CD4-positive, alpha-beta T cell treated with Interleukin-2 at 100 ng/mL for 4 hours (primary cell): ENCODE measurements at places on chromosomes 6 and 20.

GRCh38 chr20:18440403-18440802 is 26.4 kb downstream of the DZANK1 start:
- DNase-seq = no peak

DNA sequence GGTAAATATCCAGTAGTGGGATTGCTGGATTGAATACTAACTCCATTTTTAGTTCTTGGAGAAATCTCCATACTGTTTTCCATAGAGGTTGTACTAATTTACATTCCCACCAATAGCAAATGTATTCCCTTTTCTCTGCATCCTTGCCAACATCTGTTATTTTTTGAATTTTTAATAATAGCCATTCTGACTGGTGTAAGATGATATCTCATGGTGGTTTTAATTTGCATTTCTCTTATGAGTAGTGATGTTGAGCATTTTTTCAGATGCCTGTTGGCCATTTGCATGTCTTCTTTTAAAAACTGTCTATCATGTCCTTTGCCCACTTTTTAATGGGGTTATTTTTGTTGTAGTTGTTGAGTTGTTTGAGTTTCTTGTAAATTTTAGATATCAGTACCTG is 253.2 kb downstream of the HAO1 start:
- no peak for DNase-seq

GRCh38 chr20:10982692-10983091 is 308.9 kb upstream of the JAG1 start:
- DNase-seq = no peak

GRCh38 chr6:56381801-56382251 is 134.4 kb upstream of the COL21A1 start:
- no peak for DNase-seq

DNA sequence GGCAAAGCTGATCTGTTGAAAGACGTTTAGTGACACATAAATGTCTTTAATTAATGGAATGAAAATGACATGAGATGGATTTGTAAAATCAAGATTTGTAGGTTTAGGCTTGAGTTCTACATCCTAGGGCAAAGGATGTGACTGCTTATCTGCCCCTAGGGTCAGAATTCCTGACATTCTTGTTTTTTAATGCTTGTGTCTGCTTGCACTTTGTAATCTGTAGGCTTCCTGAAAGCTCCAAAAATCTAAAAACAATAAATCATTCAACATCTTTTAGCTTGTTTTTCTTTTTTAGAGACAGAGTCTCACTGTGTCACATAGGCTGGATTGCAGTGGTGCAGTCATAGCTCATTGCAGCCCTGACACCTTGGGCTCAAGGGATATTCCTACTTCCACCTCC is 107.9 kb upstream of the MLIP start:
- no peak for DNase-seq

DNA sequence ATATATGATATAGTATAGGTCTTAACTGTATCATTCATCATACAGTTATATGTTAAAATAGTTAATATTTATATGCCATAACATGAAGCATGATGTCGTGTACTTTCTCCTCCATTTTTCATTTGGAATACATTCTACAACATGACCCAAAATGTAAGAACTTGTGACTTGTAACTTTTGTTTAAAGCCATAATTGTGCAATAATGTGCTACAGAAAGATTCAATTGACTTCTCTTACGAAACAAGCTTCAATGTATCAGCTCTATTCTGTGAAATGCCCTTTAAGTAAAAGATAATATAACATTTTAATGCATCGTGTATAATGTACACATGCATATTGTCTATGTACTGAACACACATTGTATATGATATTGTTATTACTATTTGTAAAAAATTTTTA is 76.7 kb upstream of the FABP7 start:
- DNase-seq = no peak

GRCh38 chr6:36609582-36609981 is 15.4 kb downstream of the SRSF3 start:
- DNase-seq = no peak

DNA sequence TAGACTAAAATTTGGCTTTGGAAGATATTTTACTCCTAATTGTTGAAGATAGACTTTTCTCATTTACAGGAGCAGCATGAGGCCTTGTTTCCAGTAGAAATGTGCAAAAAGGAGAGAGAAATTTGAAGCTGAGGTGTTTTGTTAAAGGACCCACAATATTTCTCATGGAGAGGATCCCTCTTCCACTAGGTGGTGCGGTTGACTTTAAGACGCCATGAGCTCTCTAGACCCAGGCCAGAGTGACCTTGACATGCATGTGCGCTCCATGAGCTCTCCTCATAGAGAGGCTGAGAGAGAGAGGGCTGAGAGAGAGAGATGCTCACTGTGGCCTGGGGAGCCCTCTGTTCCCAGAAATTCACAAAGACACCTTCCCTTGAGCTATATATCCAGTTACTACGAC is 861.2 kb upstream of the EYS start:
- DNase-seq = no peak

DNA sequence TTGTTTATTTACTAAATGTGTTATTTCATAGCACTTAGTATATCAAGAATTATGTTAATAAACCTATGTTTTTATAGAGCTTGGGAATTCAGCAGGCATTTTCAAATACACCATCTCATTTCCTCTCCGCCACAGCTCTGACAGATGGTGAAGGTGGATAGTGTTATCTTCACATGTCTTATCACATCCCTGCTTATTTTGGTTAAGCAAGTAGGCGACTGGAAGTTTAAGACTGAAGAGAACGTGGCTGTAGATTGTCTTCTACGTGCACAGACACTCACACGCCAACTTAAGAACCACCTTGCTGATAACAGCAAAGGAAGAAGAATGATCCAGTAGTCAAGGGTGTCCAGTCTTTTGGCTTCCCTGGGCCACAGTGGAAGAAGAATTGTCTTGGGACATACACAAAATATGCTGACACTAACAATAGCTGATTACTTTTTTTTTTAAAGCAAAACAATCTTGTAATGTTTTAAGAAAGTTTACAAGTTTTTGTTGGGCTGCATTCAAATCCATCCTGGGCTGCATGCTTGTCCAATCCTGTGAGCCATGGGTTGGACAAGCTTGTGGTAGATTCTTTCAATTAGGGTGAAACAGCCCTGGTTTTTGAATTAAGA is 43.3 kb upstream of the SCGN start:
- DNase-seq = no peak

GRCh38 chr20:5608104-5608441 is 142.1 kb upstream of the SHLD1 start:
- no peak for DNase-seq

- DNase-seq = no peak
These were observed 130.9 kb downstream of the MAP3K7 start for GRCh38 chr6:90456001-90456400.

GRCh38 chr6:30955367-30956042 is 14.7 kb downstream of the MUCL3 start:
- DNase-seq = peak; percentile 69

- no peak for DNase-seq
These were observed 645.6 kb downstream of the RNF144B start for GRCh38 chr6:19032591-19033295.

DNA sequence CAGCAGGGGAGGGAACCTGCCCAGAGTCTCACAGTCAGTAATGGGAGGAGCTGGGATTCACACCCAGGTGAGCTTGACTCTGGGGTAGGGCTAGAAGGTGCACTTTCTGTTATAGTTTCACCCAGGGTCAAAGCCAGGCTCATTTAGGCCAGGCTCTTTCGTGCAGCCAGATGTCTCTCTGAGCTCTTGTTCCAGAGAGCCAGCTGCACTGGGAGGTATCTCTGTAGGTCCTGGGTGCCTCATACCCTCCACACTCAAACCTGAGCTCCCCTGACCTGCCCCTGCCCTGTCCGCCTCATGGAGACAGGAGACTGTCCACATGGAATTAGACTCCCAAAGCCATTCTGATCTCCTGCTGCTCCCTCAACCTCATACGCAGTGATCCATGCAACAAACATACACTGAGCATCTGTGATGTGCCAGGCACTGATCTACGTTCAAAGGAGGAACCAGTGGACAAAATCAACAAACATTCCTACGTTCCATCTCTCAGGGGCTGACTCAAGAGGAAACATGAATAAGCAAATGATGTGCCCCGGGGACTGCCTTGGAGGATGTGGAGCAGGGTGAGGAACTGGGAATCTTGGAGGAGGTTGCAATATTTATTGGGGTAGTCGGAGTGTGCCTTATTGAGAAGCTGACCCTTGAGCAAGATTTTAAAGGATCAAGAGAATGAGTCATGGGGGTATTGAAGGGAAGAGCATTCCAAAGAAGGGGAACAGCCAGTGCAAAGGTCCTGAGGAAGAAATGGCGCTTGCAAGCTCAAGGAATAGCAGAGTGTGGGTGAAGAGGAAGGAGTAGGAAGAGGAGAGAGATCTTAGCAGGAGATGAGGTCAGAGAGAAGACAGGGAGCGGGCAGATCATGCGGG is 71.3 kb upstream of the TOX2 start:
- no peak for DNase-seq

DNA sequence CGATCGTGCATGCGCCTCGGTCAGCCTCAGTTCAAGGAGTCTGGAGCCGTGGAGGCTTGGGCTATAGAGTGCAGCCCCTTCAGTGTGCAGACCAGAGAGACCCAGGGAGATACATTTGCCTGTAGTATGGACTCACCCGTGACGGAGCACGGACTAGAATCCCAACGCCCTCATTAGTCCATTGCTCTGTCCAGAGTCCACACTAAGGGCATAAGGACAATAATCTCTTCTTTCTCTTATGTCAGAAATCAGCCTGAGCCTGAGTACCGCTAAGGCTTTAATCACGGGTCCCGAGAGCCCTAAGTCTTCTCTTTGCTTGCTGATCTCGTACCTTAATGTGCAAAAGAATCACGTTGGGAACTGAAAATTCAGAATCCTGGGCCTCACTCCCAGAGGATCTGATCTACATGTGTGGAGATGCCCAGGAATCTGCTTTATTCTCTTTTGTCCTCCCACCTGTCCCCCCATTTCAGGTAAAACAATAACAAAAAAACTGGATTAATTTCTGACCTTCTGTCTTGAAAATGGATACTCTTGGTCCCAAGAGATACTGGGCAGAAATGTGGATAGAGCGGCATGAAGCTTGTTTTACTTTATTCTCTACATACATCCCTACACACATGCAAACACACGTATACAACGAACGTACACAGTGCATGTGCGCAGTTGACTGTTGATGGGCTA is 671 bp downstream of the BPHL start:
- DNase-seq = no peak

DNA sequence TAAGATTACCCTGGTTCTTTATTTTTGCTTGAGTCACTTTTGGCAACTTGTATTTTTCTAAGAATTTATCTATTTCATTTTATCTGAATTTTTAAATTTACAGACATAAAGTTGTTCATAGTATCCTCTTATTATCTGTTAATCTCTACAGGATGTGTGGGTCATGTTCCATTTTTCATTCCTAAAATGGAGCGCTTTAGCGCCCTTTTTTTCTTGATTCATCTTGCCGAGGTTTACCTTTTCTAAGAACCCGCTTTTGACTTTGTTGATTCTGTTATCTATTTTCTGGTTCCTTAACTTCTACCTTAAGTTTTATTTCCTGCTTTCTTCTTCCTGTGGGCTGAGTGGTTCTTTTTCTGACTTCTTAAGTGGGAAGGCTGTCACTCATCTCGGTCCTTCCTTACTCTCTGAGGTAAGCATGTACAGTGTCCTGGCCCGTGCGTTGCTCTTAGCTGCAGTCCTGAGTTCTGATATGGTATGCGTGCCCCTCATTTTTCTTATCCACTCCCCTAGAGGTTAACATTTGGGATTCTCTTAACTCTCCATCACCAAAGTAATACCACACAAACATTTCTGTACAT is 399.8 kb downstream of the CDC5L start:
- peak; percentile 40 for DNase-seq

- no peak for DNase-seq
These were observed 341.1 kb upstream of the ZFP64 start for GRCh38 chr20:52532674-52533073.

GRCh38 chr20:4111440-4112411 is 96.4 kb upstream of the RNF24 start:
- DNase-seq = no peak

- no peak for DNase-seq
These were observed 139.4 kb upstream of the RREB1 start for GRCh38 chr6:6968357-6968730.

- peak; percentile 76 for DNase-seq
These were observed 49.2 kb downstream of the FYN start for GRCh38 chr6:111823831-111824607.

DNA sequence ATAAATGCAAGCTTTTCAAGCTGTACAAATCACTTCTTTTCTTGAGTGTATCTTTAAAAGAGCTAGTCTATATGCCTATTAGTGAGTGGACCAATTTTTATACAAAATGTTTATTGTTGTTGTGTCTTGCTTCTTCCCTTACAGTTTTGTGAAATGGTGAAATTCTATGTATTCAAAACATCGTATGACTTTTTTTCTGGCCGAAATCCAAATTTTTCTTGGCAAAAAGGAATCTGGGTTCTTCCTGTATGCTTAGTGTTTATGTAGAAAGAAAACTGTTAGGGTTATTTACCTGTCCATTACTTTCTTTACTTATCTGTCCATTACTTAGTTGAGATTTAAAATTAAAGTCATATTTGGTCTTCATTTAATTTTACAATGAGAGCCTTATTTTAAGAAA is 153.9 kb downstream of the MMS22L start:
- DNase-seq = no peak

DNA sequence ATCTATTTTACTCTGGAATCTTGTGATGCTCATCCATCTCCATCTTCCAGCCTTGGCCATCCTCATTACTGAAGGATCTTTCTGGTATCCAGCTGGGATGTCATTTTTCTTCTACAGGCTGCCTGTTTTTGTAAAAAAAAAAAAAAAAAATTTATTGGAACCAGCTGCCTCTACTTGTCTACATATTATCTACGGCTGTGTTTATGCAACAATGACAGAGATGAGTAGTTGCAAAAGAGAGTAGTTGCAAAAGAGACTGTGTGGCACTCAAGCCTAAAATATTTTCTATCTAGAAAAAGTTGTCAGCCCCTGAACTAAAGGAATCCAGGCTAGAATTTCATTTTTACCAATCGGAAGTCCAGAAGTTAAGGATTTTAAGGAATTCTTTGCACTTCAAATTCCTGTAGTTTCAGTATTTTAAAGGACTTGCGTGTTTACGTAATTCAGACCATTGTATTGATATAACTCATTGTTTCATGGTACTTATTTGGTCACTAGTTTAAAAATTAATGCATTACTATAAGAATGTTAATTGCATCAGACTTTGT is 38.6 kb upstream of the PLCG1 start:
- no peak for DNase-seq

- DNase-seq = peak; percentile 5
These were observed 129.0 kb downstream of the CFAP61 start for GRCh38 chr20:20181322-20181721.
